ENCODE measurements at places on chromosomes 13 and 19.

DNA sequence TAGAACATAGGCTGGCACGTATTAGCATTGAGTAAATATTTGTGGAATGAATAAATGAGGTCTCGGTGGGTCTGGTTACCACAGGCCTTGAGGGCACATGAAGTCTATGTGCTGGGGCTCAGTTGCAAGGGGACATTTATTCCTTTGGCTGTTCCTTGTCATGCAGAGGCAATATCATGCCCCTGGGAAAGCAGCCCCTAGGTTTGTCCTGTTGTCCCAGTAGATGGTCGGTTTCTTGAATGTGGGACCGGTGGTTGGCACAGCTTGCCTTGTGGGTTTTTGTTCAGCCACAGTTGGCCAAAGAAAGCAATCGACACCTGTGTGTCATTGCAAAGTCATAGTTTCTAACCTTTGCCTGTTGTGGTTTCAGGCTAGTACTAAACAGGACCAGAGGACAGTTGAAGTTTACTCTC, 24.7 kb upstream of the GPR183 start:
- no peak for DNase-seq

GRCh38 chr13:36518707-36519106, 86.4 kb downstream of the CCNA1 start:
- no peak for DNase-seq

DNA sequence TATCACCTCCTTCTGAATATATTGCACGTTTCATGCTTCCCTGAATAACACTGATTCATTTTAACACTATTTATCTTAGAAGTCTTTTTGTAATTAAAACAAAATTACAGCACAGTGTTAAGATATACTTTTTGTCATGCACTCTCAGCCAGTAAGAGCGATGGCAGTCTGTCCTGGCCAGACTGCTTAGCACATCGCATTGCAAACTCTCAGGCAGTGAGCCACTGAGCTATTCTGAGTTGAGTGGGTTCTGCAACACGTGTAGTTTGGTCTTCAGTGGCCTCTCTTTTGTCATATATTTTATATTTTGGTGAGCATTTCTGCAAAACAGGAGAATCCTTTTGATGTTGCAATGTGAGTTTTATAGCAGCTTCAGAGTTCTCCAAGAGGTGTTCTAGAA, 332.1 kb downstream of the HS6ST3 start:
- no peak for DNase-seq

DNA sequence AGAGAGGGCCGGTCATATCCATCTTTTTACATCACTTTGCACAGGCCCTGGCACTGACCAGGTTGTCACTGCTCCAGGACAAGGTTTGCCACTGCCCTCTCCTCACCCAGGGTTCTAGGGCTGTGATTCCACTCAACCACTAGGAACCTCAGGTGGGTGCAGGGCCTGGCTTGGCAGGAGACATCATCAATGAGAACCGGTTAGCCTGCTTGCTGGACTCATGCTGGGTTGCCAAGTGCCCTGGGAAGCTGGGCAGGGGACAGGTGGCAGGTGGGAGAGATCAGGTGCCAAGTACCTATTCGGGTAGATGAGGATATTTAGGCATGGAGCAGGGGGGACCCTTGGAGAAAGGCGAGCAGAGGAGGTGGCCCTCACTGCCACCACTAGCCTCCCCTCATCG, 4.2 kb upstream of the CERS4 start:
- DNase-seq = no peak

DNA sequence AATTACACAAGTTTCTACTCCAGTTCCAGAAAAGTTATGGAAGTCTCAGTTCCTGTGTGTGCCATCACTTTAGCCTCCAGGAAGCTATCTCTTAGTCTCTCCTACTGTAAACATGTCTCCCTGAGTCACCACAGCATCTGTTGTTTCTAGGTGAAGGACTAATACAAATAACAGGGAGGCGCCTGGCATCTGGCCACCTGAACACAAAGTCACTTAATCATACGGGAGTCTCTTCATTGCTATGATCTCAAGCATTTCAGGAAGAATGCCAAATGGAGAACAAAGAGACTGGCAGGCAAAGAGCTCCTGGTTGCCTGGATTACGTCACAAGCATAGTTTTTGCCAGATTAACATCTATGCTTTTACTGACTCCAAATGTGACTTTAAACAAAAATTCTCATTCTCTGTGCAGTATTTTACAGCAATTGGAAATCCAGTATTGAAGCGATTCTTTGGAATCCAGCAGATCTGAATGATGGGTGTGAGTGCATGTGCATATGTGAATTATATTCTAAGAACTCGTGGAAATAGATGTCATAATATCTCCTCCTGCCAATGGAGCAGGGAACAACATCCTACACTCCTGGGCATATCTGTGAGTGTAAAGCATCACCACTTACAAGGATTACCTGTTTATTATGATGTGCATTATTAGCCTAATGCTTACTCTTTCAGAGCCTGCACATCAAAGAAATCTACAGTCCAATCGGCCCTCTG, 572.8 kb downstream of the PCDH9 start:
- DNase-seq = no peak

DNA sequence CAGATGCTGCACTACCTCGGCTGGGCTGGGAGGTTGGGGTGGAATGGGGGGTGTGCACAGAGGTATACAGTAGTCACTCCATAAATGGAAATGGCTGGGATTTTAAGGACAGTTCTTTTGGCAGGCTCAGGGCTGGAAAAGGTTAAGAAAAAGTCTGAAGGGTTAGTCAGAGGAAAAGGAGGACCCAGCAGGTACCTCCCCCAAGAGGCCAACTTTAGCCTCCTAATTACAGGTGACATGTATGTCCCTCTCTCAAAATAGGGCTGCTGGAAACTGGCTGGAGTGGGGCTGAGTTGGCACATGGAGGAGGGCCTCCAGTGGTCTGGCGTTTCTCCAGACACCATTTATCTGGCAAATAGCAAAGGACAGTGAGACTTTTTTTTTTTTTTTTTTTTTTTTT, 994 bp downstream of the CCDC194 start:
- DNase-seq = no peak

GRCh38 chr19:4473011-4473762, 1.1 kb downstream of the HDGFL2 start:
- no peak for DNase-seq

- peak; percentile 63 for DNase-seq
These were observed at the start of gene MYH14 for GRCh38 chr19:50203281-50204080. Gene MYH14, plus strand, starts transcription at chr19:50203622. Its CDS starts 6,744 bp downstream, at chr19:50210366.

DNA sequence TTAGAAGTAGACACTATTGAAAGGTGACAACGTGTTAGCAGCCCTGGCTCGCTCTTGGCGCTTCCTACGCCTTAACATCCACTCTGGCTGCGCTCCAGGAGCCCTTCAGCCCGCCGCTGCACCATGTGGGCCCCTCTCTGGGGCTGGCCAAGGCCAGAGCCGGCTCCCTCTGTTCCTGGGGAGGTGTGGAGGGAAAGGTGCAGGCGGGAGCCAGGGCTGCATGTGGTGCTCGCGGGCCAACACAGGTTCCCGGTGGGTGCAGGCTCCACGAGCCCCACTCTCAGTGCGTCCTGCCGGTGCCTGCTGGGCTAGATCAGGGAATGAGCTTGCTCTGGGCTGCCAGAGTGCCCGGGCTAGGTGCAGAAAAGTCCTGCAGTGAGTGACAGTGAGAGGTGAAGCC, 1284.3 kb downstream of the OLFM4 start:
- no peak for DNase-seq

DNA sequence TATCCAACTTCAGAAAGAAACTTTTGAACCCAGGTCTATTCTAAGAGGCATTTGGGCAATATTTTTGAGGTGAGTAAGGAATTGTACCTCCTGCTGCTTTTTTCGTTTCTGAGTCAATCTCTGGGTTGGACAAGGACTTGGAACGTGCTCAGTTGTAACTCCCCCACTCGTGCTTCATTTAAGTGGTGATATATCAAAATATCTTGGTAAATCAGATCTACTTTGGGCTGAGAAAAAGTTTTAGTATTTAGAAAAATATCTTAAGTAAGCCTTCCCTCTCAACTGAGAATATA, 728.9 kb downstream of the EFNB2 start:
- no peak for DNase-seq

DNA sequence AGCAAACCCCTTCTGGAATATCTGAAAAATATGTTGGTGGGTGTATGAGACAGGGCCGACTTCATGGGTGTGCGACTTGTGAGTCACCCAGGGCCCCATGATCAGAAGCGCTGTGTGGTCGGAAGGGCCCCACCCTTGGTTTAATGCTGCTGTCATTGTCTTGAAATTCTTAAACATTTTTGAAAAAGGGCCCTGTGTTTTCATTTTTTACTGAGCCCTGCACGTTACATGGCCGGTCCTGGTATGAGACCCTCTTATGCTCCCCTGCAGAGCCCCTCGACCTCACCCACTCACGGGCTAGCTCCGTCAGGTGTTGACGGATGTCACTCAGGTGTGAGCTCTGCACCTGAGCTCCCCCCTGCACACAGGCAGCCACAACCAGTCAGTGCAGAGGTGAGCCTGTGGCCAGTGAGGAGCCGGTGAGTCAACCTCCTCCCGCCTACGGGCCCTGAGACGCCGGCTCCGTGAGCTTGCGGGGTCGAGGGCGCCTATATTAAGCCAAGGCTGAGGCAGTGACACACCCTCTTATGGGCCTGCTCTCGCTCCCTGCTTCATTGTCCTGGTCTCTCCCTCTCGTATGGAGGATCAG, 27.7 kb downstream of the GADD45B start:
- DNase-seq = no peak

DNA sequence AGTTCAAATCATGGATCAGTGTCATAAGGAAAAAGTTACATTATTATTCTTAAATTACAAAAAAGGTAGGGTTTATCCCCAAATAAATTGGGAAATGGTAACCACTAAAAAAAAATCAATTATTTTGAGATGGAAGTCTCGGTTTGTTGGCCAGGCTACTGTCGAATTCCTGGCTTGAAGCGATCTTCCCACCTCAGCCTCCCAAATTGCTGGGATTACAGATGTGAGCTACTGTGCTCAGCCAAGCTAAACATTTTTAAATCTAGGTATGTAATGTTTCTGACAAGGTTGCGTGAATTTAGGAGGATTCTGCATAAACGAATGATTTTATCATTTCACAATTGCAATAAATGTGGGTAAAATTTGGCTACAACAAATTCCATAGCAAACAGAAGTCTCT, 2.0 kb downstream of the NAA16 start:
- DNase-seq = no peak

- DNase-seq = no peak
These were observed 8.6 kb downstream of the KLK4 start for GRCh38 chr19:50902640-50903039.

GRCh38 chr19:15828121-15828610, 12.7 kb upstream of the OR10H1 start:
- no peak for DNase-seq

DNA sequence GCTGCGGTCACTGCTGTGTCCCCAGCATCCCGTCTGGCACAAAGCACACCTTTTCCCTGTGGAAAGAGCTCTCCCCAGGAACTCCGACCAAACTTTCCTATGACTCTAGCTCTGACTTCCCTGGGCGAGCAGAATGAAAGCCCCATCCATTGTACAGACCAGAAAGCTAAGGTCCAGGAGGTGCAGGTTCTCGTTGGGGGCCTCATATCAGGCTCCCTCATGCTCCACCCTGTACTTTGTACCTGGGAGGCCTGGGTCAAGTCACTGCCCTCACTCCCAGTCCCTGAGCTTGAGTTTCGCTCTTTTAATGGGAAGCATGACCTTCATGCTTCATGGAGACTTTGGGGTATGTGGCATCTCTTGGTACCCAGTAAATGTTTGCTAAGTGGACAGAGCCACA, 18.4 kb downstream of the CYTH2 start:
- DNase-seq = no peak

DNA sequence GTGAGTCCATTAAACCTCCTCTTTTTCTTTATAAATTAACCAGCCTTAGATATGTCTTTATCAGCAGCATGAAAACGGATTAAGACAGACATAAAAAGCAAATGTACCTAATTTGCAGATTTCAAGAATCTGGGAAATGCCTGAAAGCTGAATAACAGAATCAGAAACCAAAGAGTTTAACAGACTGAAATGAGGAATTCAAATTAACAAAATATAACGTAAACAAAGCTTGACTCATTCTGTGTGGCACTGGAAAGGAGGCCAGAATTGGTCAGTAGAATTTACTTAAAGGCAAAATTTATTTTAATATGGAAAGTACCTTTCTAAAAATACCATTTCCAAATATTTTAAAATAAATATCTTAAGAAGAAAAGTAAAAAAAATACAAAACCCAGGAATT, 540.6 kb upstream of the HTR2A start:
- no peak for DNase-seq

GRCh38 chr19:900302-901111, 7.2 kb downstream of the RNU6-9 start:
- peak; percentile 47 for DNase-seq

- no peak for DNase-seq
These were observed 6.0 kb downstream of the SPACA6 start for GRCh38 chr19:51699170-51699569.

DNA sequence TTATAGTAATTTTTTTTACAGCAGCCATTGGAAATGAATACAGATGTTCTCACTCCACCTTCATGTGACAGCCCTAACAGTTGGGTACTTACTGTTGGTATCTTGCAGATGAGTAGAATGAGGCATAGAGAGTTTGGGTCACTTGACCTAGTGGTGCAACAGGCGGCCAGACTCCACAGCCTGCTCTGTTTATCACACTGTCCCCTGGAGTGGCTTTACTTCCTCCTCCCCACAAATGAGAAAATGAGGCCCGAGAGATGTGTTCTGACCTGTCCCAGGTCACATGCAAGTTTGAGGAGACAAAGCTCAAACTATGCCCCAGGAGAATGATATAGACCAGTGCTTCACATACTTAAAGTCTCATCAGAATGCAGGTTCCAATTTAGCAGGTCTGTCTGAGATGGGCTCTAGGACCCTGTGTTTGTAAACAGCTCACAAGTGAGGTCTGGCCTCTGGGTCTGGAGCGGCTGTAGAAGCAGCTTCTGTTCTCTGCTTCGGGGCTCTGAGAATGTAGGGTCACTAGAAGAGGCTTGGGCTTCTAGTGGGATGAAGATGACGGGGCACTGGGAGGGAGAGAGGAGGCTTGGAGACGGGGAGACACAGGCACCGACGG, 37.4 kb upstream of the RCBTB2 start:
- DNase-seq = no peak

- DNase-seq = no peak
These were observed 44.8 kb downstream of the ING1 start for GRCh38 chr13:110758195-110758805.

GRCh38 chr19:7871437-7872305, 2.5 kb downstream of the PRR36 start:
- peak; percentile 80 for DNase-seq

- DNase-seq = no peak
These were observed 13.1 kb upstream of the NOTCH3 start for GRCh38 chr19:15213715-15214381.

GRCh38 chr19:14061751-14062557, at the start of gene PALM3:
Gene PALM3, minus strand, starts transcription at chr19:14062076. Its CDS starts 96 bp downstream, at chr19:14061980.
- DNase-seq = no peak

GRCh38 chr13:27404680-27405079, 19.7 kb upstream of the GTF3A start:
- DNase-seq = no peak

Data from germinal center (tissue), 1 donor.